ENCODE measurements at places on chromosomes 11 and 22. TPM values are rescaled to one million over a fixed set of nuclear protein-coding genes. Genes with fewer than 3 reads are reported as not detected.

LARGE2 gene
- total RNA-seq, result 34.4 TPM

AMOTL1 gene
- 60.0 TPM for total RNA-seq

SLC22A6 gene
- total RNA-seq, result not detected

ENTHD1 gene
- total RNA-seq, result not detected

SAAL1 gene
- 21.2 TPM for total RNA-seq

NLRP6 gene
- total RNA-seq, result not detected

C1QTNF5 gene
- total RNA-seq, result not detected

PGA5 gene
- 0.75 TPM for total RNA-seq

OR52I2 gene
- not detected for total RNA-seq

DBX1 gene
- total RNA-seq, result not detected

FAM180B gene
- 0.16 TPM for total RNA-seq

MS4A15 gene
- total RNA-seq, result not detected

MS4A4A gene
- total RNA-seq, result not detected

CHRM1 gene
- total RNA-seq, result not detected

POGLUT3 gene
- total RNA-seq, result 28.7 TPM

TRMT112 gene
- 276 TPM for total RNA-seq

GAL gene
- 220 TPM for total RNA-seq

TEX12 gene
- total RNA-seq, result not detected

SCGB1A1 gene
- not detected for total RNA-seq

HPX gene
- 3.9 TPM for total RNA-seq

YAP1 gene
- total RNA-seq, result 236 TPM

PANX2 gene
- total RNA-seq, result 10.3 TPM

DEFB131B gene
- not detected for total RNA-seq

DDIAS gene
- 14.4 TPM for total RNA-seq

CRYBB2 gene
- total RNA-seq, result not detected

CTSW gene
- not detected for total RNA-seq

SNX32 gene
- 0.84 TPM for total RNA-seq

RELA gene
- total RNA-seq, result 38.6 TPM

INPP5J gene
- total RNA-seq, result 2.9 TPM

MS4A5 gene
- total RNA-seq, result not detected

C11orf86 gene
- total RNA-seq, result not detected

LGALS12 gene
- total RNA-seq, result 8.1 TPM

C11orf91 gene
- total RNA-seq, result 1.4 TPM

ADAMTS8 gene
- 1.2 TPM for total RNA-seq

CCDC87 gene
- total RNA-seq, result 0.77 TPM

MS4A10 gene
- not detected for total RNA-seq

YIF1A gene
- total RNA-seq, result 72.6 TPM

ART1 gene
- total RNA-seq, result not detected

CLCF1 gene
- total RNA-seq, result 4.8 TPM

SGSM1 gene
- total RNA-seq, result 2.1 TPM

TRIM64 gene
- not detected for total RNA-seq

SLC29A2 gene
- 32.4 TPM for total RNA-seq

MEI1 gene
- total RNA-seq, result 1.6 TPM

PGA4 gene
- total RNA-seq, result 0.62 TPM

P2RY6 gene
- total RNA-seq, result 0.31 TPM

CALCB gene
- not detected for total RNA-seq

BBOX1 gene
- not detected for total RNA-seq

SPDYC gene
- 0.46 TPM for total RNA-seq

KCTD14 gene
- total RNA-seq, result 8.6 TPM

ADM gene
- 22.9 TPM for total RNA-seq

ACTN3 gene
- total RNA-seq, result 5.3 TPM

TTC28 gene
- 28.6 TPM for total RNA-seq

RFPL3 gene
- total RNA-seq, result not detected

BEST1 gene
- 0.40 TPM for total RNA-seq

Data from endodermal cell (in vitro differentiated cells).